ENCODE measurements at places on chromosomes 1 and 21.
A peak's percentile ranks its signal among the peaks of the same experiment; 100 is the strongest.

- no peak for DNase-seq
These were observed 2.6 kb downstream of the CHD1L start for GRCh38 chr1:147245129-147245528.

DNA sequence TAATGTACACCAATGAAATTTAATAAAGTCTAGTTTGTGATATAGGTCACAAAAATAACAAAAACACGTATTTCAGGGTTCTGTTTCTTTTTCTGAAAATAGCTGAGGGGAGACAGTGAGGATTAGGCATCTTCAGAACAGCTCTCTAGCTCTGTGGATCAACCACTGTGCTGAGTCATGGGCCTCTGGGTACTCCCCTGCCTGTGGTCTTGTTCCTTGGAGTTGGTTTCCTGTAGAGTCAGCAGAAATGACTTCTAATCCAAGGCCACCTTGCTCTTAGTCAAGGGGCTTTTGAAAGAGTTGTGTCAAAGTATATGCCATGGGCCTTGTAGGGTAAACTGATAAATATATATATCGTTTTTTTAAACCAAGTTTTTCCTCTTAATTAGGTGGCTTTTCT is 141.8 kb upstream of the ZRANB2 start:
- no peak for DNase-seq

DNA sequence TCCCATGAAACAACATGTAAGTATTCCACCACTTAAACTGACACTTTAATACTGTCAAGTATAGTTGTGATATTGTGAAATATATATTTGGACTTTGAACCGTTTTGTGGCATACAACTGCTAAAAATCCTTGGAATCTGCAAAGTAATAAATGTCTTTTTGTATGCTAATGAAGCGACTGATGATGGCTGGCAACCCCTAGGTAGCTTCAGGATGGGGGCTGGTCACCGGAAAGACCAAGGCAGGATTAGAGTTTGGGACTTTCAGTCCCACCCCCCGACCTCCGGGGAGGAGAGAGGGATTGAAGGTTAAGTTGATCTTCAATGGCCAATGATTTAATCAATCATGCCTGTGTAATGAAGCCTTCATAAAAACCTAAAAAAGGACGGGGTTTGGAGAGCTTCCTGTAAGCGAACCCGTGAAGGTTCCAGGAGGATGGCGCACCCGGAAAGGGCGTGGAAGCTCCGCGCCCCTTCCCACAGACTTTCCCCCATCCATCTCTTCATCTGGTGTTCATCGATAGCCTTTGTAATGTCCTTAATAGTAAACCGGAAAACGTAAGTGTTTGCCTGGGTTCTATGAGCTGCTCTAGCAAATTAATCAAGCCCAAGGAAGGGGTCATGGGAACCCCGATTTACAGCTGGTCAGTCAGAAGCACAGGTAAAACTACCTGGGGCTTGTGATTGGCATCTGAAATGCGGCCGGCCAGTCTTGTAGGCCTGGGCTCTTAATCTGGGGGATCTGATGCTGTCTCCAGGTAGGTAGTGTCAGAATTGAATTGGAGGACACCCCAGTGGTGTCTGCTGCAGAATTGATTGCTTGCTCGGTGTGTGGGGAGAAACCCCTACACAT is 1.8 kb upstream of the ZNF281 start:
- DNase-seq, result no peak

DNA sequence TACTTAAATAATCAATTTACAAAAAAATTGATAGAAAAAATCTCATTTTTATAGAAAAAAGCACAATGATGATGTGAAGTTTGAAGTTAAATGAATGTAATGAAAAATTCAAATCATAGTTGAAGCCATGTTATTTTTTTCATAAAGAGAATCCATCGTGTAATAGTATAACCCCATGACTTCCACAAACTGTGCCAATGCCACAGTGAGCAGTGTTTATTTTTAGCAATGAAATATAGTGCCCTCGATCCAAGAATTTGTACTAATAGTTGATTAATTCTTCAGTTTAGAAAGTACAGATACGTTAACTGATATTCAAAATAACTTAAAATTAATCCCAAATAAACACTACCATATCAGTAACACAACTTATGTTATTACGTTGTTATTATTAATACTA is 225.9 kb downstream of the PTPRC start:
- DNase-seq, result no peak

DNA sequence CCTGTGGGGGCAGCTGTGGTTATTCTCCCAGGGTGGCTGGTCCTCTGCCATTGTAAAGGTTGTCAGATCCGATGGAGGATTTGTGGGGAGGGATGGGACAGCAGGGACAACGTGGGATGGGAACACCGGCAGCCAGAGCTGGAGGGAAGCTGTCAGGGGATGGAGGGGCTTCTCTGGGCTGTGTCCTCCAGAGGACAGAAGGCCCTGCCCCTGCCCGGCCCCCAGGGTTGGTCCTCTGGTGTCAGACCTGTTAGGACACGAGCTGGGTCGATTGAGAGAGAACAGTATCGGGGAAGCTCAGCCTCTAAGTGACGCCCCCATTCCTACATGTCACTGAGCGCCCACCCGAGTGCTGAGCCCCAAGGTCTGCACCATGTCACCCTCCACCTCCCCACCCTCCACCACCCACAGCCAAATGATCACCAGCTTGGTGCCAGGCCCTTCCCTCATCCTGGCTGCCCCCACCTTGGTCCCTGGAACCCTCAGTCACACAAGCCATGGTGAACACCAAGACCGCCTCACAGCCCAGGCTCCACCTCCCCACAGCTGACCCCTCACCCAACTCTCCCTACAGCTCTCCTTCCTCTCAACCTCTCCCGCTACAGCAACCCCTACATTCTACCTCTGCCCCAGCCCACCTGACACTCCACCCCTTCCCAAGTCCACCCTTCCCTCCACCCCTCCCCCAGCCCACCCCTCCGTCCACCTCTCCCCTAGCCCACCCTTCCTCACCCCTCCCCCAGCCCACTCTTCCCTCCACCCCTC is 244.4 kb downstream of the MATN1 start:
- peak; percentile 70 for DNase-seq

DNA sequence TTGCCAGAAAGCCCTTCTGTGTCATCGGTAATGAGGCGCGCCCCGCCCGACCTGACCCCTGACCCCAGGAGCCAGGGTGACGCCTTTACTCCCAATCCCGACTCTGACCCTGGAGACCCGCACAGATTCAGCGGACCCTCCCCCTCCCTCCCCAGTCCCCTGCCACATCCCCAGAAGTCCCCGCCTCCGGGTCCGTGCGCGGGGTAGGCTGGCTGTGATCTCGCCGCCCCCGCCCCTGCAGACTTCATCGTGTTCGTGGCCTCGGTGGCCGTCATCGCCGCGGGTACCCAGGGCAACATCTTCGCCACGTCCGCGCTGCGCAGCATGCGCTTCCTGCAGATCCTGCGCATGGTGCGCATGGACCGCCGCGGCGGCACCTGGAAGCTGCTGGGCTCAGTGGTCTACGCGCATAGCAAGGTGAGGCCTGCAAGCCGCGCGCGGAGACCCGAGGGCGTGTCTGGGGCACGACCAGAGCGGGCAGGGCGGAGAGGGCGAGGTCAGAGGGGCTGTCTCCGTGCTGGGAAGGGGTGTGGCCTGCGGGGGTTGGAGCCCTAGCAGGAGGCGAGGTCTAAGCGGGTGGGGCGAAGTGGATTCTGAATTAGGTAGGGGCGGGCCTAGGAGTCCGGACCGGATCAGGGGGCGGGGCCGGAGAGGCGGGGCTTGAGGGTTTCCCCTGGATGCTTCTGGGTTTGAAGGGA is 34.8 kb downstream of the KCNQ4 start:
- no peak for DNase-seq

GRCh38 chr1:150282558-150282958 is 204 bp downstream of the CIART start:
- no peak for DNase-seq

- DNase-seq, result no peak
These were observed 163.4 kb downstream of the HHIPL2 start for GRCh38 chr1:222384531-222384930.

DNA sequence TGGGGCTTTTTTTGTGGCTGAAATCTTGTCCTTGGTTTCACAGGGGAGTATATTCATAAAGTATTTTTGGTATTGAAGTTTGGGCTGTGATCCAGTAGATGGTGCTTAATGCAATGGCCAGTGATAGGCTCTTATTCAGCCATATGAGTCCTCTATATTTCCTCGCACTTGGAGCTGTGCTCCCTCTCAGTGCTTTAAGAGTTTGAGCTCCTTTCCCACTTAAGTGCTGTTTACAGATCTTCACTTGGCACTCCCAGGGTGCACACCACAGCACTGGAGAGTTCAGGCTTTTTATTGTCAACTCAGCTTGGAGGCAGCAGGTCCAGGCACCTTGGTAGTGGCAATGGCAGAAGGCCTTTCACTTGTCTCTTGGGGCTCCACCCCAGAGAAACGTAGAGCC is 54.9 kb downstream of the DRAM2 start:
- no peak for DNase-seq

DNA sequence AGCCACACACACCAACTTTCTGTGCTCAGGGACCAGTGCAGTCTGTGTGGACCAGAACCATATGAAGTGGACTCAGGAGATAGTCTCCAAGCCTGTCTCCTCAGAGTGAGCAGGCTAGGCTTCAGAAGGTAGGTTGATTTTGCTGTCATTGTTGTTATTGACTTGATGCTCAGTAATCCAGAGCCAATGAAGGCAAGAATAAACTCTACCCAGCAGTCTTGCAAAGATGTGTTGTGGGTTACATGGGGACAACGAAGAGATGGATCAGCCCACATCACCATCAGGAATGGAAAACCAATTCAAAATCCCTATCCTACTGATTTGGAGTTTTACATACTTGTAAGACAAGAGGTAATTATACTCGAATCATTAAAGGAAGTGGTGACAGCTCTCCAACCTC is 37.4 kb downstream of the PHC2 start:
- DNase-seq, result no peak
